ENCODE measurements at places on chromosomes 12 and 14.

- DNase-seq, result peak; percentile 45
Measured at GRCh38 chr12:65825507-65826352, 1.4 kb downstream of the HMGA2 start.

- no peak for DNase-seq
Measured at GRCh38 chr12:46108721-46109120, 118.3 kb upstream of the SCAF11 start.

DNA sequence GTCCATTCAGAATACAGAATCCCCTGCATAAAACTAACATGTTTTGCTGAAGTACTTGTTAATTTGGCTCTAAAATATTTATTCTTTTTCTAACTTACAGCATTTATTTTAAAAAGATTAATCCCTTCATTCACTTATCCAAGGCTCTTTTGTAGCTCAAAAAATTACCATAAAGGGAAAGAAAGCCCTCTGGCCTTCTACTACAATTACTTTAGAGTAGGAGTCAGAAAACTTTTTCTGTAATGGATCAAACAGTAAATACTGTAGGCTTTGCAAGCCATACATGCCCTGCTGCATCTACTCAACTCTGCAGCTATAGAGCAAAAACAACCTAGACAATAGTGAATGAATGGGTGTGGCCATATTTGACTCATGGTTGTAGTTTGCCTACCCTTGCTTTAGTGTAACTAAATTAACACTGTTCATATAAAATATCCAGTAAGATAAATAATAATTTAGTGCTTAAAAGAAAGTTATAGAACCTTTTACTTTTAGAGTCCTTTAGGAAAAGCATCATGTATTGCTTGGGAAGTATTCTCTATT is 74.2 kb upstream of the ZFP36L1 start:
- no peak for DNase-seq

DNA sequence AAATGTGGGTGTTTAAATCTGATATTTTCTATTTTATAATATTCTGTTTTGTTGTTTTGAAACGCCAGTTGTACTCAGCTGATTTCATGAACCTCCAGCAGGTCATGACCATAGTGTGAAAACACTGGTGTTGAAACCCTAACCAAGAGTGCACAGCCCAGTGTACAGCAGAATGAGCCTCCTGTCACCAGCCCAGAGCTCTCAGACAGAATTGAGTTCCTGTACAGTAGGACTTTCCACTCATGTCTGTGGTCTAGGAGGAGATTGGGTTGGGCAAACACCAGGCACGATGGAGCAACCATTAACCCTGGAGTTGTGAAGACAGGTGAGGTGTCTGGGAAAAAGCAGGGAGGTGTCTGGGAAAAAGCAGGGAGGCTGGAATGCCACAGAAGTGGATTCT is 908.8 kb downstream of the VRK1 start:
- DNase-seq, result no peak

DNA sequence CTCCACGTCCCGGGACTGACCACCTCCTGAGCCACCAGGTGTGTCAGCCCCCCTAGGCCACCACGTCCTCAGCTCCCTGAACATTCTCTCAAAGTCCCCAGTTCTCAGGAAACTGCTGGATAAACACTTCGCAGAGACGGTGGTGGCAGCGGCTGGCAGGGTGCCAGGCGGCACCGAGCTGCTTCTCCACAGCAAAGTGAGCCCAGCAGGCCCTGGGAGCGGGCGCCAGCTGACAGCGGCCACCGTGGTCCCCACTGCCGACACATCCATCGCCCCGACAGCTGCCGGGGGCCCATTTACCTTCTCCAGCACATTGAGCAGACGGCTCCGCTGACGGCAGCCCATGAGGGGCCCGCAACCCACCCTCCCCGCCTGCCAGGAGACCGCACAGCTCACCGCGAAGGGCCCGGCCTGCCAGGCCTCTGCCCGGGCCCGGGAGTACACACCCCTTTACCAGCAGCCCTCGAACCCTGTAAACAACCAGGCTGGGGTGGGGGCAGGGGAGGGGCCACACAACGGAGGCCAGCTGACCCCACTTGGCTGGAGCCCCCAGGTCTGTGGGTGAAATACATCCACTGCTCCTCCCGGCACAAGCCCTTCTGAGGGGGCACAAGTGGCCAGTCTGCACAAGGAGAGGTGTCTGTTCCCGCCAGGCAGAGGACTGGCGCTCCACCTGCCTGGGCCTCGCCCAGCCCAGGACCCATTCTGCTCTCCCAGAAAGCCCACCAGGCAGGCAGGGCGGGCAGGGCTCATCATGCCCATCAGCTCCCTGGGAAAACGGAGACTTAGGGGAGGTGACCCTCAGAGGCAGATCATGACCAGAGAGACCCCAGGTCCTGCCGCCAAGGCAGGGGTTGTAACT is 10.5 kb downstream of the AKT1 start:
- no peak for DNase-seq

- DNase-seq, result no peak
Measured at GRCh38 chr14:54766276-54767138, 136.1 kb downstream of the GCH1 start.

GRCh38 chr12:122513660-122514059 is 12.9 kb upstream of the ZCCHC8 start:
- no peak for DNase-seq

GRCh38 chr14:72617391-72618031 is 276.4 kb downstream of the DPF3 start:
- peak; percentile 63 for DNase-seq

DNA sequence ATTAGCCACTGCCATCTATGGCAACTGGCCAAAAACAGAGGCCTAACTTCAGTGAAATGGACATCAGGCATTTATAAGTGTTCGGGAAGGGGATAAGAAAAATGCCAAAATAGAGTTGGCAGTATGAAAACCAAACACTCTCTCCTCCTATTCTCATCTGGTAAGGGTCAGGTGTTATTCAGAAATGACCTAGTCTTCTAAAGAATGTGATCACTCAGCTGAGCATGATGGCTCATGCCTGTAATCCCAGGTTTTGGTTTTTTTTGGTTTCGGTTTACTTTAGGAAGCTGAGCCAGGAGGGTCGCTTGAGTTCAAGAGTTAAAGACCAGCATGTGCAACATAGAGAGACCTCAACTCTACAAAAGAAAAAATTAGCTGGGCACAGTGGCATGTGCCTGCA is 170.3 kb downstream of the GRIN2B start:
- no peak for DNase-seq

GRCh38 chr14:95163132-95163531 is 5.8 kb upstream of the DICER1 start:
- no peak for DNase-seq

DNA sequence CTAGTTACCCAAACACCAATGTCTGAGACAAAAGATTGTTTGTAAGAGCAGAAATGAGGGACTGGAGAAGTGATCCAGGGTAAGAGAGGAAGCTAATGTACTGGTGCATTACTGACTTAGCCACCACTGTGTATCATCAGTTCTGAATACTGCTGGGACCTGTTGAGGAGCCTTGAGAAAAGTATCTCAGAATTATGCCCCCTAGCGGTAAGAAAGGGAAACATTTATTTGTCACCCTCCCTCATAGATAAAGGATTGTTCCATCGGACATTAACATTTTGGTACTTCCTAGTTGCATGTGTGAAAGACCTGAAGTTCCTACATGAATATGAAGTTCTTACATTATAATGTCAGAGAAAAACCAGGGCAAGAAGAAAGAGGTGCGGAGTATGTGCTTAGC is 612.5 kb downstream of the FSCB start:
- DNase-seq, result no peak

GRCh38 chr14:99080306-99080705 is 191.7 kb downstream of the BCL11B start:
- DNase-seq, result no peak

GRCh38 chr14:32572867-32573150 is 243.7 kb downstream of the AKAP6 start:
- DNase-seq, result no peak

DNA sequence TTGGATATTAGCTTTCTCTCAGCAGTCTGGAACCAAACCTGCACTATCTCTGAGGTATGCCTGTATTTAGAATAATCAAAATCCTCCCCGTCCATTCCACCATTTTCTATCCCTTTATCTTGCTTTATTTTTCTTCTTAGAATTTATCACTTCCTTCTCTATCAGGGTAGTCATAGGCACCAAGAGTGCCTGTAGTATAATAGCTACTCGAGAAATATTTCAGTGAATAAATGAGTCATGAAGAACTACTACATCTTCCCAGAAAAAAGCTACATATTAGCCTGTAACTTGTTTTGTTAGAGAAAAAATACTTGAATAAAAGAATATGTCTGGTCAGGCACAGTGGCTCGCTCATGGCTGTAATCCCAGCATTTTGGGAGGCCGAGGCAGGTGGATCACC is 4.3 kb downstream of the SLC2A14 start:
- DNase-seq, result no peak

- no peak for DNase-seq
Measured at GRCh38 chr14:33432407-33433023, 493.8 kb downstream of the NPAS3 start.

DNA sequence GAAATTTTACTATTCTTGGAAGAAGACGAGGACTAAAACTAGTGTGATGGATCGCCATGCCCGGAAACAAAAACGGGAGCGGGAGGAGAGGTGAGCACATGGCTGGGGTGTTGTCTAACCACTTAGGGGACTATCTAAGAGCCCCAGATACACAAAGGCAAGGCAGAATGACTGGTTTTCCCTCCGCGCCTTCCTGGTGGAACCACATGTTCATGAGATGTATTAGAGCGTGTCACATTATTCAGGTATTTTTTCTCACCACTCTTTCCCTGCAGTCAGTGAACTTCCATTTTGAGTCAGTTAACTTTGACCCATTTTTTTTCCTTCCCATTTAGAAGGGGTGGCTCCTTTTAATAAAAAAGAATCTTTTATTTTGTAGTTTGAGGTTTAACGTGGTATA is 68.8 kb upstream of the TRAF3 start:
- no peak for DNase-seq

DNA sequence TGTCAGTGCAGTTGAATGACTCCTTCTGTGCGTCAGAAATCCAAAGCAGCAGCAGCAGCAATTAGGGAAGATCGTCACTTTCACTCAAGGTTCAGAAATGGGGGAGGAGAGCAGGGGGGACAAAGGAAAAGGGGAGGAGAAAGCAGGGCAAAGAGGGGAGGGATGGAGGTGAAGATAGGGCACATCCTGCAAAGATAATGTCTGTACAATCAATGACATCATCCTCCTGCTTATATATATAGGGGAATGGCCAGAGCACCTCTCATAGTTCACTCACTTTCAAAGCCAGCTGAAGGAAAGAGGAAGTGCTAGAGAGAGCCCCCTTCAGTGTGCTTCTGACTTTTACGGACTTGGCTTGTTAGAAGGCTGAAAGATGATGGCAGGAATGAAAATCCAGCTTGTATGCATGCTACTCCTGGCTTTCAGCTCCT is at the start of gene NTS:
Gene NTS (plus strand): TSS at position 265 of the 431 bp plus-strand sequence. CDS start 109 bp downstream, at position 374.
- DNase-seq, result no peak

- peak; percentile 75 for DNase-seq
Measured at GRCh38 chr12:57093415-57094207, 4.7 kb downstream of the NAB2 start.

DNA sequence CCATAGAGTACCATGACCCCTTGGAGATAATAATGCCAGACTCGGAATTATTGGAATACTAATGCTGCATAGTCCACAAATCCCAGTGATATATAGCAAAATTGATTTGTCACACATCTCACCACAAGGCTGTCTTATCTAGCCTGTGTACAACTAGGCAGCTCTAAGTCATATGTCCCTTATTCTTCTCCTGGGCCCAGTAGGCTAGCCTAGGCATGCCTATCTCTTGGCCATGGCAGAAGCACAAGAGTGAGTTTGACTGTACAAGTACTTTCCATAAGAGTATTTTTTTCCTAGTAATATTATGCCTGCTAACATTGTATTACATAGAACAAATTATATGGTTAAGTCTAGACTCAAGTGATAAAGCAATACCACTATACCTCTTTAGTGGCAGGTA is 1122.1 kb upstream of the SEL1L start:
- DNase-seq, result no peak

DNA sequence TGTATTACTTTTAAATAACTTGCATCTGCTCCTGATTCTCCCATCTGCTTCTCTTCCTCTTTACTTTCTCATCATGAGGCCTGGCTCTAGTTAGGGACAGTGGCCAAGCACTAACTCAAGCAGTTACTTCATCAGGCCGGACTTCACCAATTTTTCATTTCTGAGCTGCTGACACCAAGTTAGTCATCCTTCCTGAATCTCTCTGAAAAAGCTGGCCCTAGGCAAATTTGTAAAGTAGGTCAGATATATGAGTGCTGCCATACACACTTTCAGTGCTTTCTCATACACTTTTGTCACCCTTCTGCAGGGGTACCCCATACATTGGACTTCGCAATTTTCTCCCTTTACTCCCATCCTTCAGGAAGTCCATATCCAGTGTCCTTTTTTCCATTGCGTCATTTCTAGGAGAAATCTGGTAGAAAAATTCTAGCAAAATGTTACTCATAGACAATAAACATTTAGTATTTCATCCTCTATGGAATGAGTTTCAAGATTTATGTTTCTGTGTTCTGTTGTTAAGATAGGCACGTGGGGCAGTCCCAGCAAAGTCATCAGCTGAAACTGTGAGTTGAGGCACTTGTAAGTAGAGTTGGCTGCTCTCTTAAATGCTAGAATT is 276.8 kb upstream of the TMPO start:
- no peak for DNase-seq

DNA sequence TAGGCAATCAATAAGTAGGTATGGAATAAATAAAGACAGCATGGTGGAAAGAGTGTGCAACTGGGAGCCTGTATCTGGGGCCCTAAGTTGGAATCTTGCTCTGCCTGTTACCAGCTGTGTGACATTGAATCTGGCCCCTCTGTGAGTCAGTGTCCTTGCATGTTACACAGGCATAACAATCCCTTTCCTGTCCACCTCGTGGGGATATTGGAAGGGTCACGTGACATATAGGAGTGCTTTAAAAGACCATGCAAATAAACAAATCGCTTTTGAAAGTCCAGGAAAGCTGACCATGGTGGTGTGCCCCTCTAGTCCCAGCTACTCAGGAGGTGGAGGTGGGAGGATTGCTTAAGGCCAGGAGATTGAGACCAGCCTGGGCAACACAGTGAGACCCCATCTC is 51.1 kb upstream of the VRK1 start:
- no peak for DNase-seq

DNA sequence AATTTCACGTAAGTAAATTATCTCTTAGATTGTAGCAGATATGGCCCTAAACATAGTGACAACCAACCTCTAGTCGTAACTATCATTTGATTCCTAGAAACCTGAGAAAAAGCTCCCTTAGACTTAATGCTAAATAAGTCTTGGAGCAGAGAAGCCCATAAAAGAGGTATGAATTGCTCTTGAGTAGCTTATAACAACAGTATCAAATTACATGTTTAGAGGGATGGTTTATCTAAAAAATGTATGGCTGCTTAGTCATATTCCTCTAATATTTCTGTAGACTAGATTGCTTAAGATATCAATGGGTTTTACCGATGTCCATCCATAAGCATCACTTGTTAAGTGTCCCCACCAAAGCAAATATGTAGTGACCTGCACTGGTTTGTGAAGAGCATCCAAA is 259.7 kb downstream of the NELL2 start:
- no peak for DNase-seq

GRCh38 chr14:104392001-104392395 is 187.6 kb upstream of the C14orf180 start:
- DNase-seq, result no peak

DNA sequence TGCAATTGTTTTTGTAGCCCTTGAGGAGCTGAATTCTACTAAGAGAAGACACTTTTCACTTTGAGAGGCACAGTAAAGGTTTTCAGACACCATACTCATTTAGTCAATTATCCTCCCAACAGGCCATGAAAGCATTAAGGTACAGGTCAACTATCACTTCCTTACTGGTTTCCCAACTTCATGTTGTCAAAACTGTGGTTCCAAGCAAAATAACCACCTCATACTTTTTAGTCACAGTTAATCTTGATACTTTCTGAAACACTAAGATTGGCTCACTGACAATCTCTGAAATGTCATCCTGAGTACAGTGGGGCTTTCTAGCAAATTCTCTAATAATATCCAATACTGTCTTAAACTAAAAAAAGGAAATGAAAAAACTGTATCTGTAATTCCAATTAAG is 71.7 kb downstream of the SLC2A13 start:
- DNase-seq, result no peak

All from Right ventricle myocardium superior (tissue), 1 donor.